ENCODE measurements at places on chromosomes 5 and 9.

- no peak for DNase-seq
Observed at GRCh38 chr5:150138551-150139265, 16.9 kb downstream of the PDGFRB start.

- DNase-seq, result no peak
Observed at GRCh38 chr5:142808878-142809598, 38.9 kb downstream of the ARHGAP26 start.

- DNase-seq, result no peak
Observed at GRCh38 chr9:120030847-120031246, 549.1 kb downstream of the CDK5RAP2 start.

GRCh38 chr5:95803271-95804148 lies 19.0 kb downstream of the GLRX start:
- DNase-seq, result no peak

GRCh38 chr9:117184173-117184572 lies 230.7 kb downstream of the ASTN2 start:
- DNase-seq, result no peak

GRCh38 chr9:8486095-8486494 lies 686.5 kb upstream of the DMAC1 start:
- DNase-seq, result no peak

DNA sequence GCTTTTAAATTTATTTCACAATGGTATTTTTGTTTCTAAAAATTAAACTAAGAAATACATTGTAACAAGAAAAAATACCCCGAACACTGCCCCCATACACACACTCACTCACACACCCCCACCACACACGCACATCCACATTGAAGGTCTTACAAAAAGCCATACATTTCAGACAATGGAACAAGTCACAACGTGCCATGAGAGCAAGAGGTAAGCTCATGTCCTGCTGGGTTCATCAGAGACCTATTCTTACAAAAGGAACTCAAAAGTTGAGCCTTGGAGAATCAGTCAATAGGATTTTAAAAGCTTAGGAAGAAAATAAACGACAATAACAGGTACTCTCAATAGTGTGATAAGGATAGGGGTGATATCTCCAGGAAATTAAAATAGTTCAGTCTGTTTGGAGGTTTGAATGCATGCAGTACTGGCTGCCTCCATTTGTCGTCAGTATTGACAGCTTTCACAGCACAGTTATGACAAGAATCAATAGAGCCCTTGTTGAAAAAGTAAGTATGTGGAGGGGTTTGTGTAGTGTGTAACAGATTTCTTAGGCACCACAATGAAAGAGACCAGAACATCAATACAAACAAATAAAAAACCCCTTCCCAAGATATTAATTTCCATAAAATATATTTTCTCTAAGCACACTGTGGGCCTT lies 1826.2 kb upstream of the CDH6 start:
- DNase-seq, result no peak

DNA sequence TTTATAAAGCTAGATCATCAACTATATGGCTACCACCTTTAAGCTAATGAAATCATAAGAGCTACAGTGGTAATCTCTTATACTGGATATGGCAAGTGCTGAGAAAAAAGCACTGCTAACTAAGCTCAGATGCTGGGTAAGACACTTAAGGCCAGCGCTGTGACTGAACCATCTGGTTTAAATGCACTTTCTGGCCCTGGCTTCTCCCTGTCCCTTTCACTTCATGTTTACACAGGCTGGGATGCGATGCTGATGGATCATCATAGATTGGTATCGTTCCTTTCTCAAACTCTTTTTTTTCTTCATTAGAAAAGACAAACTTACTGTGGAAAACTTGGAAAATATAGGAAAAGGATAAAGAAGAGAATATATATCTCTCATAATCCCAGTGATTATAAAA lies 52.3 kb downstream of the KIF24 start:
- no peak for DNase-seq

DNA sequence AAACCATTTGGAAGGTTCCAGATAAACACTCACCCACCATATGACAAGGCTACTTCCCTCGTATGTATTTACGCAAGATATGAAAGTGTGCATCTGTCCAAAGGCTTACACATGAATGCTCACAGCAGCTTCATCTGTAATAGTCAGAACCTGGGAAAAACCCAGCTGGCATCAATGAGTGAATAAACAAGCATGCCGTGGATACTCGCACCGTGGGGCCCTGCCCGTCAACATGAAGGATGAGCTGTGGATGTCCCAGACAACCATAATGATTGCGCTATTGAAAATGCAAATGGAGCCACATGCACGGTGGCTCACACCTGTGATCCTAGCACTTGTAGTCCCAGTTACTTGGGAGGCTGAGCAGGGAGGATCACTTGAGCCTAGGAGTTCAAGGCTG lies 60.6 kb upstream of the FCN1 start:
- DNase-seq, result no peak

DNA sequence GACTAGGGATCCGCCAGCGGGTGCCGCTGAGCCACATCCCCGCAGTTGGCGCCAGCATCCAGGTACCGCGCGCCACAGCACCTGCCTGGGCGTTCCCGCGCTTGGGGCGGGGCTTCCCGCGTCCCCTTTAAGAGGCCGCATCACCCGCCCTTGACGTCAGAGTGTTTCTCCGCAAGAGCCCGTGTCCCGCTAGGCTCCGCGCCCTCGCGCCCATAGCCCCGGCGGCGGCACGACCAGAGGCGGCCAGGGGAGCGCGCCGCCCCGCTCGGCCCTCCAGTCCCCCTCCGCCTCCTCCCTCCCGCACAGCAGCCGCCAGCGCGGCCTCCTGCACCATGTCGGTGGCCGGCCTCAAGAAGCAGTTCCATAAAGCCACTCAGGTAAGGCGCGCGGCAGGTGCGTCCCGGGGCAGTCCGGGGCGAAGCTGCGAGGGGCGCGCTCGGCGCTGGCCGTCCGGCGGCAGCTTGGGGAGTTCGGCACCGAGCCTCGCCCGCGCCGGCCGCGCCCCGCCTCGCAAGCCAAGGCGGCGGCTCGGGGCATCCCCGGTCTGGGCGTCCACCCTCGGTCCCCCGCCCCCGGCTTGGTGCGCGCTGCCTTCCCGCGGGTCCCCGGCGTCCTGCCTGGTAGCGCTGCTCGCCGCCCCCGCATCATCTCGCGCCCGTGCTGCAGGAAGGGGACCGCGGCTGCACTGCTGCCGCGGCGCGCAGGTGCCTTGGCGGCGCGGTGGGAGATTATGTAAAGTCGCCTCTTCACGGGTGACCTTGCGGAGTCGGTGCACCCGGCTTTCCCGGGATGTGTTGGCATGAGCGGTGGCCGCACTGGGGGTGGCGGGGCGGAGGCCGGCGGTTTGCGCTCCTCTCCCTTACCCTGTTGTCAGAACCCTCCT lies at the start of gene SH3GL2:
TSS of gene SH3GL2 (plus strand) at position 156 of the 883 bp plus-strand sequence.
- peak; percentile 59 for DNase-seq

DNA sequence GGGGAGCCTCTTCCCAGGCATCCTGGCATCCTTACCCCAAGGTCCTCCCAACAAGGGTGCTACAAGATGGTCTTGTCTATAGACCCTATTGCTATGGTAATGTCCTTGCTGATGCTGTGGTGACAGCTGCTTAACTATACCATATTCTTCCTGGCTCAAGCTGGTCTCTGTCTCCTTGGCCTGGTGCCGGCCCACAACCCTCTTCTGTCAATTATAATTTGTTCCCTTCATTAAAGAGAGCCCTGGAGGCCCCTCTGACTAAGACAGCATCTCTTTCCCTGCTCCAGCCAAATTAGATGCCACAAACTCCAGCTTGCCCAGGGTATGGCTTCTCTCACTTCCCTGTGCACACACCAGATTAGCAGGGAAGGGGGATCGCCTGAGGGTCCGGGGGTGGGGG lies 86.7 kb downstream of the PSD2 start:
- DNase-seq, result no peak

GRCh38 chr9:91034521-91034920 lies 232.9 kb downstream of the SYK start:
- DNase-seq, result no peak

- no peak for DNase-seq
Observed at GRCh38 chr9:107703651-107704050, 214.1 kb upstream of the KLF4 start.

DNA sequence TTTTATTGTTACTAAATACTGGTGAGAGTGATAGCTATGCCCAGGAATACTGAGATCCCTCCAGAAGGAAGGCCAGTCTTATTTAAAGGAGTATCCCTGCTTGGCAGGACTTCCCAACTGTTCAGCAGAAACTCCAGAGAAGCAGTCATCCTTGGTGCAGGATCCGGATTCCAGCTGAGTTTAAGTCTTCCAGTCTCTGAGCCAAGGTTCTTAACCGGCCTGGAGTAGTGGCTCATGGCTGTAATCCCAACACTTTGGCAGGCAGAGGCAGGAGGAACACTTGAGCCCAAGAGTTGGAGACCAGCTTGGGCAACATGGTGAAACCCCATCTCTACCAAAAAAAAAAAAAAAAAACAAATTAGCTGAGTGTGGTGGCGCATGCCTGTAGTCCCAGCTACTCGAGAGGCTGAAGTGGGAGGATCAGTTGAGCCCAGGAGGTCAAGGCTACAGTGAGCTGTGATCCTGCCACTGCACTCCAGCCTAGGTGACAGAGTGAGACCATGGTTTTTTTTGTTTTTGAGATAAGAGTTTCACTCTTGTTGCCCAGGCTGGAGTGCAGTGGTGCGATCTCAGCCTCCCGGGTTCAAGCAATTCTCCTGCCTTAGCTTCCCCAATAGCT lies 7.6 kb downstream of the NAIF1 start:
- DNase-seq, result no peak

DNA sequence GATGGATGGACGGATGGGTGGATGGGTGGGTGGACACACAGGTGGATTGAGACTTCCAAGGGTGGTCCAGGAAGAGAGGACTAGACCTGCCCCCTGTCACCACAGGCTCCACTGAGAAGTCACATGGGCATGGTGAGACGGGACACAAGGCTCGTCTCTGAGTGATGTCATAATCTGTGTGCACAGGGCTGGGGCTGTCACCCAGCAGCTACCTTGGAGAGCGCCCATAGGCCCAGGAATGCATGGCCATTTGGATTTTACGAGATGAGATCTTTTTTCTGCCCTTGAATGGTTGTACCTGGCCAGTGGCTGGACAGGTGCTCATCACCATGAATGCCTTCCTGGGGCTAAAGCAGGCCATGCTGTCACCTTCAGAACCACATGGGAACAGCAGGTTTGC lies 3.1 kb downstream of the OLFM1 start:
- DNase-seq, result no peak

GRCh38 chr9:131826966-131827525 lies 87.2 kb upstream of the RAPGEF1 start:
- DNase-seq, result no peak

DNA sequence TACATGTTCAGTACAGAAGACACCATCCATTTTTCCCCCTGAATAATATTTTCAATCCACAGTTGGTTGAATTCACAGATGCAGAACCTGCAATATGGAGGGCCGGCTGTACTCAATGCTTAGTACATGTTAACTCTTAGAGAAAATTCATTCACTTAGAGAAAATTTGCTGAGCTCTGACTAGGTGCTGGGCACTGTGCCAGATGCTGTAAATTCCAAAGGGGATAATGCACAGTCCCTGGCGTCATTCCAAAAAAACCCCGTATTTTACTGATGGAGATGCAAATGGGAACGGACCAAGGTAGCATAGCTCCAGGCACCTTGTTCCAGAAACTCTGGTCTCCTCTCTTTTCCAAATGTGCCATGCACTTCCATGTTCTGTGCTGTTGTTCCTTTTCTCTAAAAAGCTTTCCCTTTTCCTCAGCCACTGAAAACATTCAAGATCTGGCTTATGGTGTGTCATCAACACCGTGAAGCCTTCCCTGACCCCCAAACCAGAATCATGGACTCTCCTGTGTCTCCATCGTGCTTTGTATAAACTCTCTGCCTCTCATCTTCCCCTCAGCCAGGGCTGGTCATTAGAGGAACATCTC lies 55.7 kb upstream of the COL15A1 start:
- DNase-seq, result peak; percentile 13

DNA sequence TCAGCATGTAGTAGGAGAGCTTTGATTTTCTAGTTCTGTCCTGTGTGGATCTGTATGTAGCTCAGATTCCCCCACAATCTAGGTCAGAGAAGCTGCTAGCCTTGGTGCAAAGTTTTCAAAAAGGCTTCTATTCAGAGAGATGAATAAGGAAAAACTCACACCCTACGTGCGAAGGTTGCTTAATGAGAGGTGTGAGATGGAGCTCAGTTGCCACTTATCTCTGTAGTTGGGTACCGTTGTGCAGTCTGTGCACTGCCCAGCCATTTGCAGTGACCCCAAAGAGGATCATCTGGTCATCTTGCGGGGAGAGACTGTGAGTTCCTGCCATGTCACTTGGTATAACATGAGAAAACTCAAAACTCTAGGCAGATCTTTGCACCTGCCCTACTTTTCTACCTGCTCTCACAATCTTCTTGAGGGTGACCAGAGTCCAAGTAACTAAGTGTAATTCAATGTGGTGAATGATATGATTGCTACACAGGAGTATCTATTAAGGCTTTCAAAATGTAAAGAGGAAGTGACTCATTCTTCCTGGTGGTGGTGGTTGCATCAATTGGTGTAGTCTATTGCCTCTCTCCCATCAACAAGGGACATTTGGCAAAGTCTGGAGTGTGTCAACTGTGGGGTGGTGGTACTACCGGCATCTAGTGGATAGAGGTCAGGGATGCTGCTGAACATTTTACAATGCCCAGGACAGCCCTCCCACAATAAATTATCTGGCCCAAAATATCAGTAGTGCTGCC lies 65.2 kb downstream of the TMC1 start:
- DNase-seq, result no peak

DNA sequence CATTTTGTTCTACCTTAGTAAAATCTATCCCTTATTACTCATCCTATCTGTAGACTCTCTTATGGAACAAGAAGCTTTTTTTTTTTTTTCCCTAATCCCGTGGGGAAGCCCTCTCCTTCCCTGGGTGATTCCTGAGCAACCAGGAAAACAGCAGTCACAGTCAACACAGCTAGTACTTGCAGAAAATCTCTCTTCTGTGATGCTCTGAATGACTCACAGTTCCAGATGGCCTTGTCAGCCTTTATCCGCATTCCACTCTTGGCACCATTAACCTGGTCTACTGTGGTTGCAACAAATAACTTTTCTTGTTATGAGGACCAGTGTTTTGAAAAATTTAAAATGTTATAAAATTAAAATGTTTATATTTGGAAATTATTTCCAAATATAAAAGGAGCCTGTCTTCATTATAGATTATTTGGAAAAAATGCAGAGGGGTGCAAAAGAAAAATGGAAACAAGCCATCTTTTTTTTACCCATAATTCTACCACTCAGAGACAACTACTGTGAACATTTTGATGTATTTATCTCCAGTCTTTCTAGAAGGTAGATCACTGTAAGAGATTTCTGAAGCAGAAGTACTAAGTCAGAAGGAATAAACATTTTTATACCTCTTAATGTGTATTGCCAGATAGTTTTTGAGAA lies 486.7 kb downstream of the RAB3C start:
- DNase-seq, result no peak

Data from DMS79 treated with DMSO at 0.1 percent for 48 hours (cell line).